NCI-H1436 (cell line): ENCODE measurements at places on chromosomes 16 and 17.
A peak's percentile ranks its signal among the peaks of the same experiment; 100 is the strongest.

DNA sequence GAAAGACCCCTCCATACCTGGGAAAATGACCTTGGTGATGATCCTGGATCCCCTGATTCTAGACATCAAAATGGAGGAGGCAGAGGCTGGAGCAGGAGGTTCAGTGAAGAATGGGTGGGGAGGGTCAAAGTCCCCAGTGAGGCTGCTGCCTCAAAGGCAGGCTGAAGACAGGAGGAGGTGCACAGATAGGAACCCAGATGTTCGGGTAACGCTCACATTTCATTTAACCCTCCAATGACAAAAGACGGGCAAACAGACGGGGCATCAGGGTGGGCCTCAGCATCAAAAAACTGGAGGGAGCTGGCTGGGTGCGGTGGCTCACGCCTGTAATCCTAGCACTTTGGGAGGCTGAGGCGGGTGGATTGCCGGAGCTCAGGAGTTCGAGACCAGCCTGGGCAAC is at the start of gene ANKRD40CL:
Gene ANKRD40CL, minus strand, starts transcription at position 73 of the 400 bp plus-strand sequence. CDS start 605 bp downstream, outside the sequence.
- no peak for DNase-seq

GRCh38 chr16:24820522-24820921 is 25.2 kb upstream of the SLC5A11 start:
- DNase-seq: no peak

- DNase-seq: peak; percentile 74
These were observed 3.3 kb upstream of the CDK5R1 start for GRCh38 chr17:32483451-32484019.

DNA sequence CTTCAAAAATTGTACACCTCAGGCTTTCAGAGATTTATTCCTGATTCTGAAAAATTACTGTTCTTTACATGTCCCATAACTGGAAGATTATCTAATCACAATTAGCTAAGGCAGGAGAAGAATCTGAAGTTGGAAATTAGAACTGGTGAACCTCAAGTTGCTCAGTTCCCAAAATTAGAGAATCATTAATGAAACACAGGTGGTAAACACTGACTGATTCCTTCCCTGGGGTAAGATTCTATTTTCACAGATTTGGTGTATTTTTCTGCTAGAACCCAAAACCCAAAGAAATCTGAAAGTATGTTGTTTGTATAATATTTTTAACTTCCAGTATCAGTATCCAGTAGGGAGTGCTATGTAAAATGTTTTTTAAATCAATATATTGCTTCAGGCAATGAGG is 25.7 kb downstream of the PHKB start:
- no peak for DNase-seq

- DNase-seq: no peak
These were observed 84.9 kb downstream of the ABCA8 start for GRCh38 chr17:68870161-68870826.

DNA sequence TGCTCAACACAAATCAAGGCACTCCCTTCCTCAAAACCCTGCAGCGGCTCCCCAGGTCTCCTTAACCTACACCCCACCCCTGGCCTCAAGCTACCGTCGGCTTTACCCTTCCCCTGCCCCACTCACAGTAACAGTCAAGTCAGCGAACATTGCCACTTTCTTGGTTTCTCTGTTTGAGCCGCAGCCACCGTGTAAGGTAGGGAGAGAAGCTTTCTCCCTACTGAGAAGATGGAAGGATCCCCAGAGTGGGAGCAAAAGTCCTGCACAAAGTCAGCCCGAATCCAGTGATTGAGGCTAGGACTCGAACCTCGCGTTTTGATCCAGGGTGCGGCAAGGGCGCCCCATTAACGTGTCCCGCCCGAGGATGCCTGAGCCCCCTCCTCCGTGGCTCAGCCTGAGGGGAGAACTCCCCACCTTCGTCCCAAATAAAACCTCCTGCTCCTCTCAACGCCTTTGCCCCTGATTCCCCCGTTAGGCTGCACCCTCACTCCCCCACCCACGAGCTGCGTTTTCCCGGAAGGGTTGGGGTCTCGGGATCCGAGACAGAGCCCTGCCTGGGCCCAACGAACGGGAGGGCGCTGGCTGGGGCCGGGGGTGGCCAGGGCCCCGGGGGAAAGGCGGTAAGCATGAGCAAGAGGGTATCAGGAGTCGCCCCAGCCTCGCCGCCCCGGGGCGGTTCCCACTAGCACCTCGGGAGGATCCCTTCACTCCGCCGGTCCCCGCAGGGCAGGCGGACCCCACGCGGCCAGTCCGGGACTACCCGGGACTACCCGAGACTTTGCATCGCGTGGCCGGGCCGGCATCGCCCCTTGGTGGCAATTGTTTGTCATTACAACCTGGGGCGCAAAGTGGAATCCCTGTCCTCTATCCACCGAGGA is 9.9 kb upstream of the NAGS start:
- peak; percentile 56 for DNase-seq

DNA sequence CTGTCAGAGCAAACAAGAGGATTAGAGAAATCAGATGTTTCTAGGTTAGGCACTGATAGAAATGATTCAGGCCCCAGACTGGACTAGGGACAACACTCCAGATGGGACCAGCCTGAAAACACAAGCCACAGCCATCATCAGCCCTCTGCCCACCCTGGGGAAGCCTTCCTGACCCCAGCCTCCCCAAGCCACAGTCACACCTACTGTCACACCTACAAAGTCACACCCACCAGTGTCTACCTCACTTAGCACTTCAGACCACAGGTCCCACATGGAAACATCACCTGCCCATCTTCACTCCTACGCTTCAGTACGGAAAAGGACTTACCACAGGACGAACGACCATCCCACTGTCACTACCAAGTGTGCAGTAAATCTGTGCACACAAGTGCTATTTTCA is 197.9 kb downstream of the ZFHX3 start:
- DNase-seq: no peak

DNA sequence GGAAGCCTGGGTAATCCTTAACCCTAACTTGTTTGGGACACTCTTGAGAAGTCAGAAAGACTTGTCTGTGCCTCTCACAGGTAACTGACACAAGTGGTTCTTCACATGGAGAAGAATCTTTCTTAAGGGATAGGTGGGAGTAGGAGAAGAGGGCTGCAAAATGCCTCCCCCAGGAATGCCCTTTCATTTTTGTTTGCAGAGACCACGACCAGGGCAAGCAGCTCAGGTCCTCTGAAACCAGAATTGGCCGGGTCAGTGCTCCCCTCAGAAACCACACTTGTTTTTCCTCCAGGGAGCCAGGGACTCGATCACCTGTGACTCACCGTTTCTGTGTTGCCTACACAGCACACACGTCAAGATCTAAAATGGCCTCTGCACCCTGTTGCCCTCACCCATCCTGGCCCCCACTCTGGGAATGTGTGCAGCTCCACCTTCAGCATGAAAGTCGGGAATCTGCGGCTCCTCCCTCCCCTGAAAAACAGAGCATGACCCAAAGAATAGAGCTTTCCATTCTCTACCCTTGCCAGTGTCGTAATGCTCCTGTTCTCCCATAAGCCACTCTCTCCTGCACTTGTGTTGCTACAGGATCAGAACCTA is 36.1 kb downstream of the HNF1B start:
- DNase-seq: no peak

DNA sequence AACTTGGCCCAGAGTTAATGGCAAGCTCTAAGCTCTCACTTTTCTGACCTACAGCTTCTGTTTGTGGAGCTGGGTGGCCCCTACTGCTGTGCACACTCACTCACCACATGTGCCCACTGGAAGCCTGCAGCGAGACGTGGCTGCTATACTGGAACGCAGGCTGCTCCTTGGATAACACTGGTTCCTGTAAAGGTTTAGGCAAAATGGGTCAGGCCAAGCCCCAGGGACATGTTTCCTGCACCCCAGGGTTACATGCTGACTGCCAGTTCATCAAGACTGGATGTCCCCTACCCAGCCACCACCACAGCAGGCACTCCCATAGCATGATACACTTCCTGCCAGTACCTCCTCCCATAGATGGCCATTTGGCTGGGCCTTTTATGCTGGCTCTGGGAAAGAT is 8.3 kb downstream of the POLDIP2 start:
- DNase-seq: no peak
